ENCODE measurements at places on chromosomes 16 and 17.
A peak's percentile ranks its signal among the peaks of the same experiment; 100 is the strongest.

GRCh38 chr16:87647431-87648185, 45.3 kb downstream of the JPH3 start:
- no peak for DNase-seq

GRCh38 chr16:17162560-17162959, 308.2 kb downstream of the XYLT1 start:
- DNase-seq: no peak

DNA sequence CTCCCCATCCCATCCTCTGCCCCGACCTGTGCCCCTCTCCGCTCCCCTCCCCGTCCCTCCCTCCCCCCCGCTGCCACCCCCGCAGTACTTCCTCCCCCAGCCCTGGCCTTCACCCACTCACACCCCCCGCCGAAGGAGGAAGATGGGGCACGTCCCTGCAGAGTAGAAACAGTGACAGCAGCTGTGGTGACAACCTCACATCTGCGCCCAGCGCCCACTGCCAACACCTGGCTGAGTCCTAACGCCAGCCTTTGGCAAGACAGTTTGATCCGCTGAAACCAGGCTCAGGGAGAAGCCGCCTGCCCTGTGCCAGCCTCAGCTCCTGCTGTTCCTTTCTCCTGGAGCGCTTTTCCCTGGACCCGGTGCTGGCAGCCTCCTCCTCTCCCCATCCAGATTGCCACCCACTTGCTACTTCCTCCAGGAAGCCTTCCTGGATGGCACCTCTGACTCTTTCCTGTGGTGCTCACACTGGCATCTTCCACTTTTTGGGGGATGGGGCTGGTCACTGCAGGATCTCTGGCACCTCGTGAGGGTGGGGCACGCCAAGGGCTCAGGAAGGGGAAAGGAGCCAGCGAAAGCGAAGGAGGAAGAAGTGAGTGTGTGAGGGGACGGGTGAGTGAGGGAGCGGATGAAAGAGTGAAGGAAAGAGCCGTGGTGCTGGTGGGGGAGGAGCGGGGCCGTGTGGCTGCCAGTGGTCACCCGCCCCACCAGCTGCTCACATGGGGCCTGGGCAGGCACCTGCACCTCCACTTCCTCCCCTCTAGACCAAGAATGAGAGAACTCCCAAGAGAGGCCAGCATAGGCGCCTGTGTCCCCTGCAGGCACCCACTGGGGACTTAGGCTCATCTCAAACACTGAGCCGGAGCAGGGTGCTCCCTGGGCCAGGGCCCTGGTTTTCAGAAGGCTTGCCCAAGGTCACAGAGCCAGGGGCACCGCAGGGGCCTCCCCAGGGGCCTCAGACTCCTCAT, 27.0 kb downstream of the ZFPM1 start:
- DNase-seq: no peak

- DNase-seq: peak; percentile 72
Measured at GRCh38 chr16:27332105-27332504, 18.3 kb downstream of the IL4R start.

DNA sequence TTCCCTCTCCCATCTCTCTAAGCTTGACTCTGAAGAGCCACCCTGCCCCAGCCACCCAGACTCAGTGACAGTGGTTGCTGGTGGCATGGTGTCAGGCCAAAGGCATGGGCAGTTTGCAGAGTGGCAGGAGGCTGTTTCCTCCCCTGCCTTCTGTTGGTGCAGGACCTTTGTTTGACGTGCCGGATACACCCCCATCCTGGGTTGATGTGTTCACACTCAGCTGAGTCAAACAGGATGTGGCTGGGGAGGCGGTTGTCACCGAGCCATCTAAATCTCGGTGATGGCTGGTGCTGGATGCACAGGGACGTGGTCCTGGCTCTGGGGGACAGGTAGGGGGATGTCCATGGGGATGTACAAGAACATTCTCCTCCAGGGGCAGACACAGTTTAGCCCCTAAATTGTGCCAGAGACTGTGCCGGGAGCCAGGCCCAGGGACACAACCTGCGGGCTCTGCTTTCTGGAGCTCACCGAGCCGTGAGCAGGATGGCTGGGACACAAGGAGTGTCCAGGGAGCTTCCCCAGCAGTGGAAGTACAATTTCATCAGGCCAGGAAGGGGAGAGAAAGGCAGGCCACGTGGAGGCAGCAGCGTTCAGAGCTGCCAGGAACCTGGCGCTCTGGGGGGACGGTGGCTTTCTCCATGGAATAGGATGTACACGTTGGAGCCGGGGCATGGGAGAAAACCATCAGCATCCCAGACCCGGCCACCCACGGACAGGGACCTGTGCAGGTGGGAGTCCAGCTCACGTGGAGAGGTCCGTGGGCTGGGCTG, 264.2 kb downstream of the SEC14L1 start:
- peak; percentile 70 for DNase-seq

- DNase-seq: no peak
Measured at GRCh38 chr17:11744696-11745095, 146.4 kb downstream of the DNAH9 start.

- DNase-seq: no peak
Measured at GRCh38 chr17:3029213-3029913, 34.0 kb downstream of the OR1D5 start.

GRCh38 chr16:66229651-66230050, 136.8 kb upstream of the CDH5 start:
- DNase-seq: no peak

DNA sequence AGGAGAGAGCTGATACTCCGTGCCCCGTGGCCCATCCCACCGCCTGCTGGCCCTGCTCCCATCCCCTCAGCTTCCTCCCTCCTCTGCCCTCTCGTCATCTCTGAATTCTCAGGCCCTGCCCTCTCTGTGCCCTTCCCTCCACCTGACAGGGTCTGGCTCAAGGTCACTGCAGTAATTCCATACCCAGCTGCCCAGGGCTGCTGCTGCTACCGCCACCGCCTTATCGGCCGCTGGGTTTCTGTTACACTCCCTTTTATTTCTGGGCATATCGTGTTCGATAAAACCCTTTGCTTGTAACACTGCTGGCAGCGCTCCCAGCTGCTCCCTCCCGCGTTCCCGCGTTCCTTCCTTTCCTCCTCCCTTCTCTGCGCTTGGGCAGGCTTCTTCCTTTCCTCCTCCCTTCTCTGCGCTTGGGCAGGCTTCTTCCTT, 1.2 kb downstream of the EPN3 start:
- no peak for DNase-seq

DNA sequence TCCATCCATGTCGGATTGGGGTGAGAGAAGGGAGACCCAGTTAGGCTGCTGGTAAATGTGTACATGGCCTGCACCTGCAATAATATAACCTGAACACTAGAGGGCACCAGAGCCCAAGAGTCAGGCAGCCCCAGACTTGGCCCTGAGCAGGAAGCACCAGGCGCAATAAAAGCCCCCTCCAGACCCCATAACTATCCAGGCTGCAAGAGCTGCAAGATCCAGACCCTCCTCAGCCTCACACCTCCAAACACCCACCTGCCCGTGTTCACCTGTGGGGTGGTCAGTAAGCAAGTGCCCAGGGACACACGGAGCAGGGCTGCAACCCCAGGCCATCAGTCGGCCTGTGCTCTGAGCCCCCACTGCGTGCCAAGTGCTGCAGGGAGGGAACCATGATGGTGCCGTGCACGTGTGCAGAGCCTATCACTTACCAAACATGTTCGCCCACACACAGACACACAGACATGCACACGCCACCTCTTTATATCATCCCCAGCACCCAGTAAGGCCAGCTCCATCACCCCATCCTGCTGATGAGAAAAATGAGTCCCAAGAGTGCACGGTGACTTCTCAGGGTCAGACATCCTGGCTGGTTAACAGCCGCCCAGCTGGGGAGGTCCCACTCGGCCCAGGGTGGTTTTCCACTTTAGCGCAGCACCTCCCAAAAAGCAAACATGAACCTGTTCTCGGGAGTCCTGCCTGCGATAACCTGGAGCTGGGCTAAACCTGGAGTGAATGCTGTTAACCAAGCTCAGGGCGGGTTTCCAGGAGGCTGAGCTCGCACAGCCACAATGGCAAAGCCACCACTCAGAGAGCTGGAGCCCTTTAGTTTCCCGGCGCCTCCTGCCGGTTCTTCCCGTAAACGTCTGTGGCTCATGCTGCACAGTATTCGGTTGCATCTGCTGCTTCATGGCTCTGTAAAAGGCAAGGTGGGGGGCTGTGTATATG, 439.8 kb downstream of the SOX9 start:
- DNase-seq: peak; percentile 68

DNA sequence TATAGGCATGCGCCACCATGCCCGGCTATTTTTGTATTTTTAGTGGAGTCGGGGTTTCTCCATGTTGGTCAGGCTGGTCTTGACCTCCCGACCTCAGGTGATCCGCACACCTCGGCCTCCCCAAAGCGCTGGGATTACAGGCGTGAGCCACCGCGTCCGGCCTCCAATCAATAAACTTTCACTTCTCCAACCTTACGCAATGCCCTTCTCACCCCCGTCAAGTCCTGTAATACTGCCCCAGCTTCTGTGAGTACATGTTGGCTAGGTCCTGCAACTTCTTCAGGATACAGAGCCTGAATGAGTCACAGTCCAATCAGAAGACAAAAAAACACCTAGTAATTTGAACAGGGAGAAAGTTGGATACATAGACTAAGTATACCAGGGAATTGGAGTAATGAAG, 47.1 kb upstream of the PHOSPHO1 start:
- DNase-seq: no peak

GRCh38 chr17:57375770-57376225, 119.5 kb downstream of the MSI2 start:
- no peak for DNase-seq

- no peak for DNase-seq
Measured at GRCh38 chr17:46836500-46836899, 14.9 kb upstream of the WNT9B start.

DNA sequence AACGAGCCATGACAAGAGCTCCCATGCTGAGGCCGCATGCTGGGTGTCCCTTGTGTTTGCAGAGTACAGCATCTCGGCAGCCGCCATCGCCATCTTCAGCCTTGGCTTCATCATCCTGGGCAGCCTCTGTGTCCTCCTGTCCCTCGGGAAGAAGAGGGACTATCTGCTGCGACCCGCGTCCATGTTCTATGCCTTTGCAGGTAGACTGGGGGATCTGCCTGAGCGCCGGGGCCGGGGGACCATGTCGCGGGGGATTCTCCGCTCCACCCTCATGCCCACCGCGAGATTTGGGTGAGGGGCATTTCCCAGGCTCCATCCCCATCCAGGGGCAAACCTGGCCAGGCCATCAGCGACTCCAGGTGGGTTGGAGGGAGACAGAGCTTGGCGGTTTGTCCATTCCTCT, 10.7 kb downstream of the CACNG1 start:
- DNase-seq: no peak

DNA sequence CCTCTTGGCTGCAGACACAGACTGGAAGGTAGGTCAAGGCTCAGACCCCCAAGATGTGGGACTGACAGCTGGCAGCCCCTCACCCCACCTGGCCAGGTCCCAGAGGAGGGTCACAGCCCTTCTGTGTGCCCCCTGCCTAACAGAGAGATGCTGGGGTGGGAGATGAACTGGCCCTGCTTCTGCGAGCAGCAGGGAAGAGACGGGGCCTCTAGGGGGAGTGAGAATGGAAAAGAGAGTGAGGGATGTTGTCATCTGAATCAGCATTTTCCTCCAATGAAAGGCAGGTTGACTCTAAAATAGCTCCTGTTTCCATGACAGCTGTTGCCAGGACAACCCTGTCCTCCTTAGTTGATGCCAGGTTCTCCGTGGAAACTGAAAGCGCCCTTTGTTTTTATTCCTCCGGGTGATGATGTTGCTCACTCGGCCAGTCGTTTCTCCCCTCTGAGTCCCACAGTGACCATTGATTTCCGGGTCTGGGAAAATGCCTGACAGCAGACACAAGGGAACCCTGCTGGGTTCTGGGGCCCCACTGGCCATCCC, 4.9 kb upstream of the NDRG4 start:
- DNase-seq: peak; percentile 98

GRCh38 chr16:1102333-1102700, 6.3 kb upstream of the C1QTNF8 start:
- DNase-seq: no peak

DNA sequence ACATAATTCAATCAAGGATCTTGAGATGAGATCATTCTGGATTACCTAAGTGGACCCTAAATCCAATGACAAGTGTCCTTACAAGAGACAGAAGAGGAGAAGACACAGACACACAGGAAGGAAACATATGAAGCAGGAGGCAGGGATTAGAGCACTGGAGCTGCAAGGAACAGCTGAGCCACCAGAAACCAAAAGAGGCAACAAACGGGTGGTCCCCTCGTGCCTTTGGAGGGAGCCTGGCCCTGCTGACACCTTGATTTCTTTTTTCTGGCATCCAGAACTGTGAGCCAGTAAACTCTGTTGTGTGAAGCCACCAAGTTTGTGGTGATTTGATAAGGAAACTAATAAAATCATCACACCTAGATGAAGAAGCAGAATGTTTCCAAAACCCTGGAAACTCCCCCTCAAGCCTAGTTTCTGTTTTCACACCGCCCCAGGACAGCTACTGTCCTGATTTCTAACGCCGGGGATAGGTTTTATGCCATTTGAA, 115.2 kb downstream of the PITPNC1 start:
- no peak for DNase-seq

GRCh38 chr17:82489851-82490511, 29.6 kb upstream of the FOXK2 start:
- DNase-seq: no peak

- no peak for DNase-seq
Measured at GRCh38 chr17:9862949-9863348, 37.2 kb downstream of the GLP2R start.

DNA sequence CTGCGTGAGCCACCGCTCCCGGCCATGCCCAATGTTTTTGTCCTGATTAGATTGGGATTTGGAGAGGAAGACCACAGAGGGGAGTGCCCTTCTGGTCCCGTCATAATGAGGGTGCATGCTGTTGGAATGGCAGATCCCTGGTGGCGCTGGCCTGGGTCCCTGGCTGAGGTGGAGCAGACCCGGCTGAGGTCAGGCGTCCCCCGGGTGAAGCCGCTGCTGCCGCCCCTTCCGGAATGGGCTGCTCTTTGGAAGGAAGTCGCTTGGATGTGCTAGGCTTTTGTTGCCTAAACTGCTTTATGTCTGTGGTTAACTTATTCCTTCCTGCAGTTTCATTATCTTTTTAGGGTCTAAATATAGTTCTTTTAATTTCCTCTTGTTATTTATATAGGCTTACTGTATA, 120.3 kb upstream of the CHMP6 start:
- DNase-seq: no peak

DNA sequence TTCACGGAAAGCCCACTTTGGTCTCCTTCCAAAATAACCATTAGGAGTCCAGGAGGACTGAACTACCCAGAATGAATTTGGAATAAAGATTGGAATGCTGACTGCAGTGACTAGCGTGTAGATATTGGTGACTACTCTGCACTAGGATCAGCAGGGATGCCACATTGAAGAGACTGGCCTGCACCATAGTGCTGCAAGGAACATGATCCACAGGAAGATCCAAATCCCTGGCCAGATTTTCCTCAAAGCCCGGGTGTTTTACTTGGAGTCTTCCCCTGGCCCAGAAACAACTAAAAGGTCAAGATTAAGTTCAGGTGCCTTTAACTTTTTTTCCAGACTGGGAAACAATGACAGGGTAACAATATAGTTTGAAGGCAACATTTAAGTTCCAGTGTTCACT, 870.4 kb downstream of the CDH8 start:
- no peak for DNase-seq

GRCh38 chr16:20683812-20684211, 13.7 kb downstream of the ACSM1 start:
- no peak for DNase-seq

All from cardiac fibroblast (primary cell).